Foreskin keratinocyte (primary cell): ENCODE measurements at places on chromosomes 12 and 14. TPM values are rescaled to one million over a fixed set of nuclear protein-coding genes. Genes with fewer than 3 reads are reported as not detected.

SLC5A8 gene
- total RNA-seq, result 0.10 and 0.14 TPM in 2 replicates

MYF5 gene
- not detected in 2 replicates for total RNA-seq

RPGRIP1 gene
- not detected in 2 replicates for total RNA-seq

ETNK1 gene
- total RNA-seq, result 25.8 and 27.1 TPM in 2 replicates

PHC1 gene
- 17.1 and 19.6 TPM in 2 replicates for total RNA-seq

SLC4A8 gene
- total RNA-seq, result 0.95 and 1.3 TPM in 2 replicates

PMEL gene
- 0.85 and 1.3 TPM in 2 replicates for total RNA-seq

LLPH gene
- 41.8 and 44.9 TPM in 2 replicates for total RNA-seq

POTEM gene
- total RNA-seq, result not detected in 2 replicates

RIN3 gene
- 7.3 and 9.8 TPM in 2 replicates for total RNA-seq

GZMH gene
- total RNA-seq, result not detected in 2 replicates

KRT75 gene
- total RNA-seq, result 4.7 and 7.5 TPM in 2 replicates

HVCN1 gene
- 2.3 and 2.6 TPM in 2 replicates for total RNA-seq

LRRC10 gene
- not detected in 2 replicates for total RNA-seq

LPAR5 gene
- 9.8 and 13.4 TPM in 2 replicates for total RNA-seq

RAPGEF3 gene
- 7.7 and 8.1 TPM in 2 replicates for total RNA-seq

PGF gene
- 28.8 and 31.5 TPM in 2 replicates for total RNA-seq

TPH2 gene
- not detected in 2 replicates for total RNA-seq

SLC6A15 gene
- total RNA-seq, result 29.6 and 38.8 TPM in 2 replicates

CDK17 gene
- total RNA-seq, result 44.0 and 51.7 TPM in 2 replicates

VRTN gene
- total RNA-seq, result not detected in 2 replicates

AVPR1A gene
- total RNA-seq, result not detected in 2 replicates

A2M gene
- 0.10 TPM in 1 of 2 replicates, not detected in the other for total RNA-seq

DENND5B gene
- total RNA-seq, result 5.4 and 5.5 TPM in 2 replicates

OR11H6 gene
- not detected in 2 replicates for total RNA-seq

MMP19 gene
- 5.2 and 6.3 TPM in 2 replicates for total RNA-seq

KLRD1 gene
- total RNA-seq, result not detected in 2 replicates

LALBA gene
- not detected in 2 replicates for total RNA-seq

SLCO1C1 gene
- total RNA-seq, result not detected in 2 replicates

CD27 gene
- not detected in 2 replicates for total RNA-seq

AMDHD1 gene
- 0.14 and 0.37 TPM in 2 replicates for total RNA-seq

POMT2 gene
- total RNA-seq, result 16.6 and 18.2 TPM in 2 replicates

ACSM4 gene
- total RNA-seq, result not detected in 2 replicates

FITM1 gene
- 0.32 and 0.37 TPM in 2 replicates for total RNA-seq

PRH2 gene
- total RNA-seq, result not detected in 2 replicates

CLEC1B gene
- total RNA-seq, result not detected in 2 replicates

RAB35 gene
- 35.5 and 35.7 TPM in 2 replicates for total RNA-seq

CIDEB gene
- total RNA-seq, result 2.6 and 2.7 TPM in 2 replicates

TAS2R7 gene
- not detected in 2 replicates for total RNA-seq

IFT81 gene
- 9.8 TPM in 2 replicates for total RNA-seq

KRT74 gene
- total RNA-seq, result not detected in 2 replicates

KCNJ8 gene
- total RNA-seq, result not detected in 2 replicates

COX8C gene
- total RNA-seq, result not detected in 2 replicates

RASSF9 gene
- total RNA-seq, result 2.0 and 2.7 TPM in 2 replicates

GLIPR1L1 gene
- not detected in 2 replicates for total RNA-seq
